ELF-1 (cell line): ENCODE measurements at places on chromosomes 6 and 20.

- DNase-seq: no peak
Observed at GRCh38 chr6:153613719-153614455, 425.2 kb upstream of the OPRM1 start.

GRCh38 chr6:11160199-11160598 is 48.7 kb upstream of the ERVFRD-1 start:
- DNase-seq: no peak

GRCh38 chr20:9117548-9117947 is 48.7 kb downstream of the PLCB4 start:
- no peak for DNase-seq

DNA sequence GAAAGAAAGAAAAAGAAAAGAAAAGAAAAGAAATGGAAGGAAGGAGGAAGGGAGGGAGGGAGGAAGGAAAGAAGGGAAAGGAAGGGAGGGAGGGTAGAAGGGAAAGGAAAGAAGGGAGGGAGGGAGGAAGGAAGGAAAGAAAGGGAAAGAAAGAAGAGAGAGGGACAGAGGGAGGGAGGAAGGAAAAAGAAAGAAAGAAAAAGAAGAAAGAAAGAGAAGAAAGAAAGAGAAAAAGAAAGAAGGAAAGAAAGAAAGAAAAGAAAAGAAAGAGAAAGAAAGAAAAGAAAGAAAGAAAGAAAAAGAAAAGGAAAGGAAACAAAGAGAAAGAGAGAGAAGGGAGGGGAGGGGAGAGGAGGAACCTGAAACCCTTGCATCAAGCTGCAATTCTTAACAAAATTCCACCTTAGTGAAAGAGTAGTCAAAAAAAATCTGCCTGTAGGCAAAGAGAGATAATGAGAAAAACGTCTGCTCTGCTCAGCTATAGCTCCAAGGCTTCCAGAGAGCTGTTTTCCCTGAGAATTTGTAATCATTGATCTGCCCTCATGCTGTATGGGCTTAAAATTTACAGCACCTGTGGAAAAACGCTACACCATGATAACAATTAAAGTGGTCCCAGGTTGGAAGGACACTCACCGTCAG is 16.7 kb upstream of the MYCT1 start:
- DNase-seq: peak; percentile 45

DNA sequence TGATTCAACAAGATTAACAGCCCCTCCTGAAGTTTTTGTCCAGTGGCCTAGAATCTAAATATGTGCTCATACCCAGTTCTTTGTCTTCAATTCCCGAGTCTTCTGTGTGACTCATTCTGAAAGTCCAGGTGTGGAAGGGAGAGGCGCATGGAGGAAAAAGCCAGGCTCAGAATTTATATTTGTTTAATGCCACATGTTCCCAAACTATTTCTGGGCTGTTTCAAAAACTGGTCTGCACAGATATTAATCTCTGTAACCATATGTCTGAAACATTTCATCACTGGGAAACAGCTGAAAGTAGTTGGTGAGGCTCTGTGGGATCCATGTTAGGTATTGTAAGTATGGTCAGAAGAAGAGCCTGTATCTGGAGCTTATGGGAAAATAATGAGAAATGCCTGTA is 266.0 kb downstream of the PAX1 start:
- DNase-seq: no peak

GRCh38 chr6:138592749-138593123 is 93.4 kb upstream of the NHSL1 start:
- DNase-seq: no peak

DNA sequence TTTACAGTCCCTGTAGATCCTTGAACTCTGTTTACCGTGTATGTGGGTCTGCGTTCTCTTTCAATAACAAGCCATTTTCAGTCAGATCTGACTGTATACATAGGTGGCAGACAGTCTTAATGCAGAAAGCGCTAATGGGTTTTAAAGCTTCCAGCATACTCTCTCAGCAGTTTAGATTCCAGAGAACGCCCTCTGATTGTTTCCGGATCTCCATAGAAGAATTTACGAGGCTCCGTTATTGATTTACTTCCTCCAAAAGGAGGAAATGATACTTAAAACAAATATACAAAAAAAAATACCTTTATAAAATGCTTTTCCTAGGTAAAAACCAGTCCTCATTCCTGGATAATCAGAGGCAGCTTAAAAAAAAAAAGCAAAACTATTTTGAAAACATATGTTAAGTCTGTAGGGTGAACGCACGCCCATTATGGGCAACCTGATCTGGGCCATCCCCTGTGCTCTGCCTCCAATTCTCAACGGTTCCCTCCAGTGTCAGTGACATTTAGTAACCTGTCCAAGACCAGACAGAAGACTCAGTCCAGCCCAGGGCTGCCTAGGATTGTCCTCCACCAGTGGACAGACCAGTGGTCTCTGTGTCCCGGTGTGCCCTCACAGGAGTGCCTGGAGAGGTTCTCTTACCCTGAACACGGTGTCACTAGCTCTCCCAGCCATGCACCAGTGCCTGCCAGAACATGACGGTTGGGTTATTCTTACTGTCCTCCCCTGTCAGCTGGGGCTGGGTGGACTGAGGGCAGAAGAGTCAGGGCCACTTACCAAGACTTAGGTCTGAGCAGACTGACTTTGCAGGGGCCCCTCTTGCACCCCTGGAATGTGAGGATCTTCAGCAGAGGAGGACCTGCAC is 217.3 kb downstream of the ARID1B start:
- no peak for DNase-seq

DNA sequence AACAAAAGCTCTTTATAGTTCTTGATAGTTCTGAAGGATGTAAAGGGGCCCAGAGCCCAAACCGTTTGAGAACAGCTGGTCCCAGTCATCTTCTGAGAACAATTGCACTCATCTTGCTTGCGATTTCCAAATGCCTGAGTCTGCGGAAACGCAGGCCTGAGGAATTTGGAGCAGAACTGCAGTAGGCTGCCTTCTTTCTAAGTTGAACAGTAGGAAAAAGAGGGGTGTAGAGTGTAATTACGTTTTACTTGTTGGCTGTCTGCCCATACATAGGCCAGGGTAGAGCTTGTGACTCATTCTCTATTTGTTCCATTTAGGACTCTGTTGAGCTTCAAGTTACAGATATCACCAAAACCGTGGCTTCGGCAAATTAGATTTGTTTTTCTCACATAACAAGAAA is 42.0 kb upstream of the KIF16B start:
- DNase-seq: no peak

DNA sequence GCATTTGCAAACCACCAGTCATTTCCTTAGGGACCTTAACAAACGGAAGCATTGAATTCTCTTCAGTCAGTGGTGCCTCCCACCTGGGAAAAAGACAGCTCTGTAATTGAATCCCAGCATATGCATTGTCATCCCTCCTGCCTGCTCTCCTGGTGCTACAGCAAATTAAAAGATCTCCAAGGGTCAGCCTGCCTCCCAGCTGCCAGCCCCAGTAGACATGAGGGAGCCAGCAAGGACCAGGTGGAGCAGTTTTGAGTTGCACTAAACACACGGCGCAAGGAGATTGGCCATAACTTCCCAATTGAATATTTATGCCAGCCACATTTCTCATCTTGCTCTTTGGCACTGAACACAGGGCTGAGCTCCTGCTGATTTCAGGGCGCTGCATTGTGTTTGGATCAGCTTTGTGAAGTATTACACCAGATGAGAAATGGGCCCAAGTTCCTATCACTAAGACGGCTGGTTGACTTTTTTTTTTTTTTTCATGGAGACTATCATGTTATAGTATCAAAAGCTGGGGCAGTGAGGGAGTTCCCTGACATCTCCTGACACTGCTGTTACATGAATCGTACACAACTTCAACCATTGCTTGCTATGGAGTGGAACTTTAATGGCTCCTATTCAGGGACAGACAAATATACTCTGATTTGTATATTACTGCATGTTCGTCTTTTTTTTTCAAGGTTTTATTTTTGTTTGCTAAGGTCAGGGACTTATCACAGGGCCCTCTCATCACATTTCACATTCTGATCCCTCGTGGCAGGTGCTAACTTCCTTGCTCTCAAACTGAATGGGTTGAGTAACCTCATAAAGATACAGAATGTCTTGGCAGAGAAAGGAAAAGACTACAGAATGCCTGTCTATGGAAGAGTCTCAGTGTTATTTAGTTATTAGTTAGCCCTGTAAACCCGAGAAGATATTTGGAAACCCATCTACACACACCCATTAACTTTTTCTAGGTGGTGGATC is 191.1 kb downstream of the EYA4 start:
- peak; percentile 63 for DNase-seq

DNA sequence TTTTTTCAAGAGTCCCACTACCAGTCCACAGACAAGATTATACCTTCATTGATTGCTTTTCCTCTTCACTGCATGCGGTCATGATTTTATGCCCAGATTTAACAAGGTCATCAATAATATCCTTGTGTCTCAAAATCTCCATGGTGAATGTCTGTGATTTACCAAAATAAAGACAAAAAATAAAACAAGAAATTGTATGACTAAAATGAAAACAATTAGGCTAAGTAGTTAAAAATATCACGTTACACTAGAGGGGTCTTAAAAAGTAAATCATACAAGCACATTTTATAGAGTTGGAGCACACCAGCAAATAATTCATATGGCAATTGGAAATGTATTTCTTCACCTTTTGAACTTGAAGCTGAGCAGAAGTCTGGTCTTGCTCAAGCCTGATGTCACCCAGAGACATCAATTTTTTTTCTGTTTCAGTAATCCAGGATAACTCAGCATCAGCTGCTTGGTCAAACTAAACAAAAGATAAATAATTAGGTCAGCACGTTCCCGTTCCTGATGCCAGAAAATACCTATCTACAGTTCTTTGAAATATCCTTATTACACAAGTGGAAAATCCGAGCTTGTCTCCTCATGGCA is 125.4 kb downstream of the DST start:
- no peak for DNase-seq

DNA sequence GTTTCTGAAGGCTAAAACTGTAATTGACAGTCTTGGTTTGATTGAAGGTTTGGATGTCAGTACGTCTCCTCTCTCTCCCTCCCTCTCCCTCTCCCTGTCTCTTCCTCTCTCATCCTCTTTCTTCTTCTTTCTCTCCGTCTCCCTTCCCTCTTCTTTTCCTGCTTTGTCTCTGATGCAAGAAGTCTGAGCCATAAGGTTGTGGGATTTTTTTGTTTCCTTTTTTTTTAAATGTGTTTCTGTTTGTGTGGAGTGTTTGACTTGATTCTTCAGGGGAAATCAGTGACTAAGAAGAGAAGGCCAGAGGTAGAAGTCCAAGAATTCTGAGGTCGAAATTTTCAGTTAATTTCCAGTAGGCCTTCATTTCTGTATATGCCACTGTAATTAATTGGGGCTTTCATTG is 111.9 kb downstream of the FOXO3 start:
- no peak for DNase-seq

DNA sequence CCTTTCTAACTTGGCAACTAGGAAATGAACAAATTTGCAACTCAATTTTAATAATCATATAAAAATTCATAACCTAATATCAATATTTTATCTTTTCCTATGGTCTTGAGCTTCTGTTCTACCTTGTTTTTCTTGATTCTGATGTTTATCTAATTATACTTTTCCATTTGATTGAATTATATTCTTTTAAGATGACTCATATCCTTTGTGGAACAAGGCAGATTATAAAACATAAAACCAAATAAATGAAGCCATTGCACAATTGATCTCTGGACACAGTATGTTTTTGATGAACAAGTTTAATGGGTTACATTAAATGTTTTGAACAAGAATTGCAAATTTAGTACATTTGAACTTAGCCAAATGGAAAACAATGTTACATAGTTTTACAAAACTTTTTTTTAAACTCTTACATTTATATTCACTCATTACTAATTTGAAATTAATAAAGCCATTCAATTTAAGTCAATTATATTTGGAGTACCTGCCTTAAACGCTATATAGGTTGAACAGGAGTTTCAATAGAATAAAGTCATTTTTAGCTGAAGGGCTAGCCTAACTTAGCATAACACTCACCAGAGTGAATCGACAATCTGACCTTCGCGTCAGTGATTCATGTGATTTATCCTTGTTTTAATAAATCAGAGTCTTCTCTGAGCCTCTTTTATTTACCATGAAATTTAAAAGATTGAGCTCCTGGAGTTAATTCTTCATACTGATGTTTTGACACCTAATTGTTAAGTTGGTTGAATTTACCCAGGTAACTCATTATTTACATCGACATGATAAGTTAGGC is 3.8 kb downstream of the NCOA7 start:
- DNase-seq: no peak

DNA sequence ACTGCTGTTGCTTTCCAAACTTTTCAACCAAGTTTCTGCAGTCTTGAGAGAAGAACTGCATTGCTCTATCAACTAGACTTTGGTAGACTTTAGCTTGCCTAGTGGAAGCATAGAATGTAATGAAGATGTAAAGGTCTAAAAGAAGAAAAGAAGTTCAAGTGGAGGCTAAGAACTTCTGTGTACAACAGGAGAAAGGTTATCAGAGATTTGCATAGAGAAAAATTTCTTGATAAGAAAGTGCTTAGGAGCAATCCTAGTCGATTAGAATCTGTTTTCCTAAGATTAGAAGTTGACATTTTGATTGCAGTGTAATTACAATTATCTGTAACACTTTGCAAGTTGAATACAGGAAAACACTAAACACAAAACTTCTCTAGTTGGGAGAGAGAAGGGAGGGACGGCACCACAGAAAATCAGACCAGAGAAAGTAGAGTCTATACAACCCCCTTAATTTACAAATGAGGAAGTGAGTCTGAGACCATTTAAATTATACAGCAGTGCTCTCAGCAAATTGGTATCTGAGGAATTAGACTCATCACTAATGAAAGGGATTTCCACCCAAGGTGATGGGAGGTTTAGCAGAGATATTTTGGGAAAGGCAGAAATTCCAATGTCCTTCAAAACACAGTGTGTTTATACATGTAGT is 194.3 kb upstream of the MARCKS start:
- DNase-seq: no peak

DNA sequence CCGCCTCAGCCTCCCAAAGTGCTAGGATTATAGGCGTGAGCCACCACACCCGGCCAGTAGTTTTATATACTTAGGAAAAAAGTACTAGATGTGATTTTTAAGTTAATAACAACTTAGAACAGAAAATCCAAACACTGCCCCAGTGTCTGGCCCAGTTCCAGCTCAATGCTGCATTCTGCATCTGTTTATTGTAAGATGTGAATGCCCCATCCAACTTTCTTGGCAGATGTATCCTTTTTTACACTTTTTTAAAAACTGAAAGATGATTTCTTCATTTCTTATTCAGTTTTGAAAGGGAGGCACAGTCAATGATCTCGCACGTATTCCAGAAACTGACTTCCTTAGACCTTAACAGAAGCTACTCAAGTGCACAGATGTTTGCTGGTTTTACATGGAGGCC is 85.6 kb upstream of the SRSF6 start:
- no peak for DNase-seq
